ENCODE measurements at places on chromosomes 4 and X.

- no peak for DNase-seq
These were observed 37.2 kb upstream of the C4orf50 start for GRCh38 chr4:6055436-6055835.

- DNase-seq, result no peak
These were observed 49.8 kb downstream of the SMIM31 start for GRCh38 chr4:164803702-164804101.

- no peak for DNase-seq
These were observed 28.8 kb downstream of the COL4A5 start for GRCh38 chrX:108468486-108468885.

- DNase-seq, result no peak
These were observed 78.6 kb upstream of the STS start for GRCh38 chrX:7068939-7069367.
